Brain (organoid and tissue), 16 donors: ENCODE measurements at places on chromosomes 2 and 18.

DNA sequence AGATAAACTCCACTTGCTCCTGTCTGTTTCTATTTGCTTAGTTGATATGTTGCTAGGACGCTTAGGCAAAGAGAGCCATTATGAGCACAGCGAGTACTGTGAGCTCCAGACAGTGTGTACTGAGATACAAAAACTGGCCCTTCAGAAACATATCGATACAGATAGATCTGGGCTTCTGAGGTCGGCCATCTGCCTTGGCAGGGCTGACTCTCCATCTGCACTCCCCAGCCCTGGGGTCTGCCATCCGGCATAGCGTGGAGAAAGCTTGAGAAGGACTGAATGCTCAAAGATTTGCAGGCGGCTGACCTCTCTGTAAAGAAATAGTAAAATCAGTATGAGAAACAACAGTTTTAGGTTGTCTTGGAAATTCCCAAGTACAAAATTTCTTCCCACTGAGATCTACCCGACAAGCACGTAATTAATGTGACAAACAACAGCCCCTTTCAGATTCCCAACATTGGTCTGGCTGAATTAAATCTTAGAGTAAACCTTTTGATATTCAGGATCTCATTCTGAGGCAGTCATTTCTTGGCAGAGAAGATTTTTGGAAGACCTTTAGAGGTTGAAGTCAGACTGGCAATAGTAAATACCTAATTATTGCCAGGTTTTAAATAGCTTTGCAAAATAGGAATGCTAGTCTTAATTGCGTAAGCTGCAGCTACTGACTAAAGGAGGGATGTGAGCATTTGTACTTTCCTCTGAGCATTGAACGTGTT, 127.4 kb downstream of the CHST9 start:
- peak; percentile 84 for DNase-seq

DNA sequence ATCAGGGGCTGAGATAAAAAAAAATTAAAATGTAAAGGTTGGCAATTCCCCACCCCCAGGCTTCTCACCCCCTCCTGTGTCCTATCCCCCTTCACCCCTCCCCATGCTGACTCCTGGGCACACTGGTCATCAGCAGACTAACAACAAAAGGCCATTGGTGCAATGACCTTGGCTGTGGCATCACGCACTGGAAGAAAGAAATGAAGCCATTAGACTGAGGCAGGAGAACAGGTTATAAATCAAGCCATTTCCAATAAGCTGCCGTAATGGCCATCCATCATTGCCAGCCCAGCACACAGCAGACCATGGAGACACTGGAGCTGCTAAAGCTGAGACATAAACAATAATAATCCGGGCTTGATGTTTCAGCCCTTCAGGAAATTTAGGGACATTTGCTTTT, 342.4 kb upstream of the ETAA1 start:
- peak; percentile 55 for DNase-seq

DNA sequence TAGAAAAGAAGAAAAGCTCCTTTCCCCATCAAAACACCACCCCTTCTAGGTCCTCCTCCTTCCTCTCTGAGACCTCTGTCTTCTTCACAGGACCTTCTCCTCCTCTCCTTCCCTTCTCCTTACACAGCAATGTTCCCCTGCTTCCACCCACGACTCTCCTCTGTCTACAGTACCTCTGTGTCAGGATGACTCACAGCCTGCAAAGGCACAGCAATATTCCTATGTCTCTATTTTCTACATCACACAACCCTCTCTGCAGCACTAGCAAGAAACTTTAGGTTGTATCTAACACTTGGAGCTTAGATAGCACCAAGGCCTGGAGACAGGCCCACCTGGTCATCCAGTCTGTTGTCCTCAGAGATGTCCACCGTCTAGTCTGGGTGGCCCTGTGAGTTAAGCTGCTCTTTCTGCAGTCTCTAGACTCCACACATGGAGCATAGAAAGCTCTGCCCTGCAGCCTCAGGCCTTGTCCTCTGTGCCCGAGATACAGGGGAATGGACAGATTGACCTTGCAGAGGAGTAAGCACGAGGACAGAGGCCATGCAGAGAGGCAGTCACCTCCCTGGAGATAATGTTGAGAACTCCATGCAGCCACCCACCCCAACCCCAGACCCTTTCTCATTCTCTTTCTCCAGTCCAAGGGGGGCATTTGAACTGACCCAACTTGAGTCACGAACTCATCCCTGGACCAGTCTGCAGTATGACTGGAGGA, 212.0 kb downstream of the TNS1 start:
- no peak for DNase-seq

- DNase-seq: no peak
These were observed 94.5 kb upstream of the LMAN1 start for GRCh38 chr18:59453468-59453961.

- DNase-seq: no peak
These were observed 159.8 kb upstream of the PIEZO2 start for GRCh38 chr18:11309172-11309571.

DNA sequence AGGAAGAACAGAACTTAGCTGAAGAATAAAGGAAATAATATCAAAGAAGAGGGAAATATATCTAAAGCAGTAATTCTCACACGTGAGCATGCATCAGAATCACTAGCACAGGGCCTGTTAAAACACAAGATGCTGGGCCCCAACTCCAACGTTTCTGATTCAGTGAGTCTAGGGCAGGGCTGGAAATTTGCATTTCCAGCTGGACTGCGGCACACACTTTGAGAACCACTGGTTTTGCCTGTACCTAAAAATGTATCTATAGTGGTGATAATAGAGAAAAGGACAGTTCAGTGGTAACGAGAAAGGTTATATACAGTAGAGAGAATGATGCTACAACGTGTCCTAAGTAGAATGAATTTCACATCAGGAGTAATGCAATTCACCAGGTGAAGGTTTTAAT, 11.2 kb downstream of the REV1 start:
- no peak for DNase-seq

GRCh38 chr2:140455315-140455714, 1675.1 kb upstream of the NXPH2 start:
- no peak for DNase-seq

- peak; percentile 60 for DNase-seq
These were observed 276.1 kb upstream of the NCKAP5 start for GRCh38 chr2:133844214-133844892.

- DNase-seq: no peak
These were observed 5.2 kb downstream of the GATA6 start for GRCh38 chr18:22174341-22175145.

DNA sequence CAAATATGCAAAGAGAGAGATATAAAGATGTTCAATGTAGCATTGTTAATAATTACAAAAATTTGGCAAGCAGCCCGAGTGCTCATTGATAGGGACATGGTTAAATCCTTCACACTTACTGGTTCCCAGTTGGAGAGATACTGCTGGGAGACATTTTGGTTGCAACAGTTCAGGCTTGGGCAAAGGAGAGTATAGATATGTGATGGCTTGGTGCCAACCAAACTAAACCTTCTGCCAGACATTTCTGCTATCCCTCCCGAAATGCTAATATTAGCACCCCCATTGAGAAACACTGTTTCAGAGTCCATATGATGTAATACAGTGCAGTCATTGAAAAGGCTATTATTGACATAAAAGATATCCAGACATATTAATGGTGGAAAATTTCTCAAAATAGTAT, 11.5 kb downstream of the GEN1 start:
- peak; percentile 62 for DNase-seq

- DNase-seq: no peak
These were observed 1.3 kb downstream of the SFTPB start for GRCh38 chr2:85666435-85667316.

DNA sequence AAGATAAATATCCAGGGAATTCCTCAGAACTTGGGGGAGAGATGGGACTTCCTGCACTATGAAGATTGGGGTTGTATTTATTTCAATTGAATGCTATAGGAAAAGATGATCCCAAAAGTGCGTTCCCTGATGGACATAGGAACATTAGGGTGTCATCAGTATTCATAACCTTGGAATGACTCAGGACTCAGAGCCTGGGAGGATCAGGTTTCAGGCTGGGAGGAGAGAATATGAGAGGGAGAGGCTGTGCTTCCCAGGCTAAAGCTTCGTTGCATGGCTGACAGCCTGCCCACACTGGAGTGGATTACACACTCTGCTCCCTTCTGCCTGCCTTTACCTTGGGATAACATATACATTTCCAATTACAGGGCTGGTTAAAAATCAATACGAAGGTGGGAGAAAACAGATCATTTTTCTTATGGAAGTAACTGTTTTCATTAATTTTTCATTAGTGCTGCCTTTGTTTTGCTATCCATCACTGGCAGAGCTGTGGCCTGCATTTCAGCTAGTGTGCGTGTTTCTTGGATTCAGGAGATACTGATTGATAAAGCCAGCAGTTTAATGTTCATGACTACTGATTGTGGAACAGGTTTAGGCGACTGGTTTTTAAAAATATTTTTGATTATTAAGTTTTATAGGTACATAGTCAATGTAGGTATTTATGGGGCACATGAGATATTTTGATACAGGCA, 118.7 kb downstream of the KCTD1 start:
- no peak for DNase-seq

DNA sequence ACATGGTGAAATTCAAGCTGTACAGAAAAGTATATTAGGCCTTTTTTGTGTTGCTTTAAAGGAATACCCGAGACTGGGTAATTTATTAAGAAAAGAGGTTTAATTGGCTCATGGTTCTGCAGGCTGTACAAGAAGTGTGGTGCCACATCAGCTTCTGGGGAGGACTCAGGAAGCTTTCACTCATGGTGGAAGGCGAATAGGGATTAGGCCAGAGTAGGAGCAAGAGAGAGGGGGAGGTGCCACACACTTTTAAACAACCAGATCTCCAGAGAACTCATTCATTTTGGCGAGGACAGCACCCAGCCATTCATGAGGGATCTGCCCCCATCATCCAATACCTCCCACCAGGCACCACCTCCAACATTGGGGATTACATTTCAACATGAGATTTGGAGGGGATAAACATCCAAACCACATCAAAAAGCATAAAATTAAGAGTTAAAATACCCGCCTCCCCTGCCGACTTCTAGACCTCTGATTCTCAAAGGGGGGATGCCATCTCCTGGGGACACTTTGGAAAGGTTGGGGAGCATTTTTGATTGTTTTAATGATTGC, 15.1 kb upstream of the LIPG start:
- DNase-seq: no peak

DNA sequence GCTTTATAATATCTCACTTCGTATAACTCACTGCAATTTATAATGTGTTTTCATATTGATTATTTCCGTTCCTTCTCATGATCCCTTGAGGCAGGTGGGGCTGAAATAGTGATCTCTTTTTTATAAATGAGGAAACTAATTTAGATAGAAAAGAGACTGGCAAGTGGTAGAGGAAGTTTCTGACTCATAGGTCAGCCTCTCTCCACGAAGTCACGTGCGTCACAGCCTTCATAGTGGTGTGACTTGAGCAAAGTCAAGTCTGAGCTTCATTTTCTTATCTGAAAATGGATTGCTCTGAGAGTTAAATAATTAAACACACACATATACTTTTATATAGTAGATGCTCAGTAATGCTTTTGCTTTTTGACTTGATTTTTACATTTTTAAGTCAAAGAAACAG, 19.9 kb downstream of the ABCG5 start:
- DNase-seq: no peak

DNA sequence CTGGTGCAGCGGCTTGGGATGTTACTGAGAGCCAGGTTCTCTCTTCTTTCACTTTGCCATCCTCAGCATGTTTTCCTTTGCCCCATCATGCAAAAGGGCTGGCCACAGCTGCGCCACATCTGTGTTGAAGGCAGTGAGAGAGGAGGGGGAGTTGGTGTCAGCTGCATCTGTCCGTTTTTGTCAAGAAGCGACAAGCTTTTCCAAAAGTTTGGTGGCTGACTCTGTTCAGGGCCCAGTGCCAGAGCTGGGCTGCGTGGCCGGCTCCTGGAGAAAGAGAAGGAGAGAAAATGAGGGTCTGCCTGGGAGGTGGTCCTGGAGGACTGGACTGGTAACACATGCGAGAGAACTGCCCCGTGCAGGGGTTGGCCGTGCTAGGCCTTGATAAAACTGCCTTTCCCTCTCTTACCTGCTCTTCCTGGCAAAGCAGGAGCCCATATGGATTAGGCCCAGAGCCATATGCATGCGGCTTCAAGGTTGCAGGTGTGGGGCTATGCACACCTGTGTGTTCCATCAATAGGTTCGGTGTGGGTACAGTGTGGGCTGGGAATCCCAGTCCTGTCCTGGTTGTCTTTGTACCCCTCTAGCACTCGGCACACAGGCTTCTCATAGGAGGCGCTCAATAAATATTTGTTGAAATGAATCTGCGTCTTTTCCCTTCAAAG, 9.0 kb downstream of the RNF144A start:
- no peak for DNase-seq
